Glutamatergic neuron (in vitro differentiated cells): ENCODE measurements at places on chromosomes 13 and 19.

DNA sequence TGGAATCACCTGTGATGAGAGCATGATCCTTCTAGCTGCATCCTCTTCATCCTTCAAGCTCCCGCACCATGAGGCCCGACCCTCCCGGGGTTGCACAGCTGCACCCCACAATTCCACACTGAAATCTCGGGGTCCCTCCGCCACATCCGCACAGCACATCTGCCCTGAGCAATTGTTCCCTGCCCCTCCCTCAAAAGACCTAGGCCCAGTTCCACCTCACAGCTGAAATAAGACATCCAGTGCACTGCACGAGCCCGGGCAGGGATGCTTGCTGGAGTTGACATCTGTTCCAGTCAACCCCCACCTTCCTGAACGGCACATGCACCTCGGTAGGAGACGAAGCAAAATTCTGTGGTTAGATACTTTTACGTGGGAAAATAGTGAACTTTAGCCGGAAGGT is 14.7 kb upstream of the SOX1 start:
- no peak for DNase-seq

DNA sequence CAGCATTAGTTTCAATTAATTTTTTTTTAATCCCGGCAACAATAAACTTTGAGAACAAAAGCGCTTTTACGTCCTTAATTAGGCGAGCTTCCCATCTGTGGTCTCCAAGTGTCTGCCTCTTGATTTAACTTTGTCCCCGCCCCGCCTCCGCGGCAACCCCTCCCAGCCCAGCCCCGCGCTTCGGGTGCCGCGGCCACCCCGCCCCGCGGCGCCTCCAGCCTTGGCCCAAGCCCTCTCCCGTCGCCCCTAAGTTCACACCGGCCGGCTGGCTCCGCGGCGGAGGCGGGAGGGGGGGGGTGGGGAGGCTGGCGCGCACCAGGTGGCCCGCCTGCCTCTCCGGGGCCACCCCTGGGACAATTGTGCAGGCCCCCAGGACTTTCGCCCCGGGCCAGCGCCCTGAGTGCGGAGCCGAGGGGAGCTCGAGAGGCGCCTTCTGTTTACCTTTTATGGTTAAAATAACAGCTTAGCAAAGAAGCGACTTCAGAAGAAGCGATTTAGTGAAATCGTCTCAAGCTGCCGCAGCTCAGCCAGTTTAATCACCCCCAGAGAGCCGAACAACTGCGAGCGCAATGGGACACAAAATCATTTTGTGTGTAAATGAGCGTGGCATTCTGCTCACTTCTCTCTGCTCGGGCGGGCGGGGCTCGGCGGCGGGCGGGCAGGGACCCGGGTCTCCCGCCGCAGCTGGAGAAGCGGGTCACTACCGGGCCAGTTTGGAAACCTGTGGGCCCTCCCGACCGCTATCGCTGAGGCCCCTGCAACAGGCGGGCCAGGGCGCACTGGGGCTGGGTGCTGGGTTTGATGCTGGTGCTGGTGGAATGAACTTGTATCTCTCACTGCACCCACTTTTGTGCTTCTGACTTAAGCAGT is 1.4 kb downstream of the KCTD15 start:
- DNase-seq = peak; percentile 70

GRCh38 chr13:75705395-75705794 is 69.3 kb downstream of the LMO7 start:
- no peak for DNase-seq

GRCh38 chr13:21670883-21671619 is at the start of gene FGF9:
Gene FGF9, plus strand, starts transcription at chr13:21671073. Its CDS starts 840 bp downstream, at chr13:21671913.
- peak; percentile 86 for DNase-seq

DNA sequence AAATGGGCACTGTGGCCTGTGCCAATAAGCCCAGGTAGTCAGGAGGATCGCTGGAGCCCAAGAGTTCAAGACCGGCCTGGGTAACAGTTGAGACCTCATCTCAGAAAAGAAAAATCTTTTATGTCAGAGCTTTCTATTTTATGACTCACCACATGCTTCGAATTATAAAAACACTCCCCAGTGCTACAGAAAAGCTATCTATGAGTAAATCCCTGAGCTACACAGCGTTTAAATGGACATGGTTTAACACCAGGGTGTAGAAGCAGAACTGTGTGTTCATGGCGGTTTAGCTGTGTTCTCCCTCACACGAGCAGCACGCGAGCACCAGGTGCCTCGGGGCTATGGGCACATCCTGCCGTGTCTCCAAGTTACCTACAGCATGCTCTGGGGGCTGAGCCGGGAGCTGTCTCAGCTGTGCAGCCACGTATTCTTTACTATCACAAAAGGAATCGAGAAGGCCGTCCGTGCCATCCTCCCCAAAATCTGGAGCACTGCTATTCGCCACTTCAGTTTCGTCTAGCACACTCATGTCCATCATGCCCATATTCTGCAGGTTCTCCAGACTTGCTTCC is 6.7 kb downstream of the SAFB2 start:
- DNase-seq = no peak

DNA sequence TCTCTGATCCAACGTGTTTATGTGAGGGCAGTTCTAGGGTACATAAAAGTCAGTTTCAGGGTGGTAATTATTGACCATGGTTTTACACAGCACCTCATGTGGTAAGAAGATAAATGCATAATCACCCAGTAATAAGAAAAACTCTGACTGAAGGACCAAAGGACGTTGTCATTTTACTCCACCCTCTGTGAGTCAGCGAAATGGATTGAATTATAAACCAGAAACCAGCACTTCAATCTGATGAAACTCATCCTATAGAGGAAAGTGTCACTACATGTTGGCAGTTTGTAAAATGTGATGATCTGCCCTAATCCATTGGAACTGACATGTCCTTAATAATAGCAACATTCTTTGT is 406.8 kb downstream of the KLF5 start:
- no peak for DNase-seq

DNA sequence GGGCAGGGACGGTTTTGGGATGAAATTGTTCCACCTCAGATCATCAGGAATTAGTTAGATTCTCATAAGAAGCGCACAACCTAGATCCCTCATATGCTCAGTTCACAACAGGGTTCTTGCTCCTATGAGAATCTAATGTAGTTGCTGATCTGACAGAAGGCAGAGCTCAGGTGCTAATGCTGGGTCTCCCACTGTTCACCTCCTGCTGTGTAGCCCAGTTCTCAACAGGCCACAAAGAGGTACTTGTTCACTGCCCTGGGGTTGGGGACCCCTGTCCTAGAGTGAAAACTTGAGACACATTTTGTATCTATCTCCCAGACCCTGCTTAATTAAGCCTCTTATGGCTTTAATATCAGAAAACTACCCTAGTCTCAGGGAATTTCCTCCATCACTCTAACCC is 966.0 kb downstream of the PCDH17 start:
- DNase-seq = no peak

DNA sequence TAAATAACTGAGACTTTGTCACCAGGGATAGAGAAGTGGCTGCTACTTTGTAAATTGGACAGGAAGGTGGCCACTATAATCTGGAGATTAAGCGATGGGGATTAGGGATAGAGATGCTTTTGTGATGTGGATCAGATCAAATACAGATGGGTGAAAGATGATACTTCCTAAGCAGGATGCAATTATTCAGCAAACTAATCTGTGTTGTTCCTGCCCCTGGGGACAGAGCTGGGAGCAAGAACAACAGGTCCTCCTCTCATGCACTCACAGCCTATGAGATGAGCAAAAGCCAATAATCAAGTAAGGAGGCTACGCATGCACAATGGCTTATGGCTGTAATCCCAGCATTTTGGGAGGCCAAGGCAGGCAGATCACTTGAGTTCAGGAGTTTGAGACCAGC is 4.6 kb downstream of the RGL3 start:
- DNase-seq = no peak
